ENCODE measurements at places on chromosomes 1 and 21.

GRCh38 chr1:55848906-55849305 is 633.7 kb upstream of the USP24 start:
- no peak for DNase-seq

DNA sequence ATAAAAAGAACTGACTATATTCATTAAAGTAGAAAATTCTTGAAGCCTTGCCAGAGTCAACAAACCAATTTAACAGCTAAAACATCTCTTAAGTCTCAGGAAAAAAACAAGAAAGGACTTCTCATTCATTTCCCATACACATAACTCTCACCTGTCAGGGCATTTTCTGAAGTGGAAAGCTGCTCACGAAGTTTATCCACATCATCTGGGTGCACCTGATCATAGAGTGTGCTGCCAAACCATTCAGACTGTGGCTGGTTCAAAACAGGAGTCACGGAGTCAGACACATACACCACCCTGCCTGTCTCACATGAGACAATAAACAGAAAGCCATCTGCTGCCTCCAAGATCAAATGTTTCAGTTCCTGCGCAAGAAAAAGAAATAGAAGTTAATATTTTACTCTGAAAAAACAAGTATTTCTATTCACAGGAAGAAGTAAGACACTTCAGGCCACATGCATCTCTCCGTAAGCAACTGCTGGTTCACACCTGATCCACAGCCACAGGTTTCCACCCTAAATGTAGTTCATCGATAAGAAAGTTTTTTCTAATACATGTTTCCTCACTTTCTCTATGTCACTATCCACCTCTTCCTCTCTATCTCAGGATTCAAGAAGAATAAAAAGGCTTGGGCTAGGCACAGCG is 28.2 kb upstream of the CTSK start:
- peak; percentile 20 for DNase-seq

GRCh38 chr1:65069011-65069565 is 78.9 kb upstream of the AK4 start:
- DNase-seq = no peak

DNA sequence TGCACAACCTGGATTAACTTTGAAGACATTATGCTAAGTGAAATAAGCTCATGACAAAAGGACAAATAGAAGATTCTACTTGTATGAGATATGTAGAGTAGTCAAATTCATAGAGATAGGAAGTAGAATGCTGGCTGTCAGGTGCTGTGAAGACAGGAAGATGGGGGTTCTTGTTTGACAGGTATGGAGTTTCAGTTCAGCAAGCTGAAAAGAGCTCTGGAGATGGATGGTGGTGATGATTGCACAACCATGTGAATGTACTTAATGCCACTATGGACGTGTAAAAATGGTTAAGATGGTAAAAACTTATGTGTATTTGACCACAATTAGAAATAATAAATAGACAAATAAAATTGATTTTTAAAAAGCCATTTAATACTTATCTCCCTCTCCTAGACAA is 169.8 kb upstream of the DUSP10 start:
- DNase-seq = peak; percentile 11

GRCh38 chr1:24309762-24310485 is 9.2 kb upstream of the GRHL3 start:
- DNase-seq = no peak

DNA sequence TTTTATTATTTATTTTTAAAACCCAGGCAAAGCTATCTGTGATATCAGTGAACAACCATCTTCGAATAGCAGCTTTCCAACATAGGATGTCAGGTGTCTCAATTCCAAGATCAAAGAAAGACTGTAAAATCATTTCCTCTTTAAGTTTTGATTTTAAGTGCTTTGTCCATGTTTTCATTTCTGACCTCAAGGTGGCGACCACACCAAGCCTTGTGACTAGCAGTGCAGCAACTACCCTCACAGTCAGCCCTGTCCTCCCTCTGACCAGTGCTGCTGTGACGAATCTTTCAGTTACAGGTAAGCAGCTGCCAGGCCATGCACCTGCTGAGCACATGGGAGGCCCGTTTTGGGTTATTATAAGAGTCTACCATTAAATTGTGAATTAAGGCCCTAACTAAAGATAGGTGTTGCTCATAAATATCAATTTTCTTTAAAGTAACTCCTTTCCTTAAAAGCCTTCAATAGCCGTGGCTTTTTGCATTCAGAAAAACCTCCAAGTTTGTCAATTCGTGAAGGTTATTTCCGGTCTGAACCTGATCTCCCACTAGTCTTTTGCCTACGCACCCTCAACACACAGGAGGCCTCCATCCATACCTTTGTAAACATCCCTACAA is 117.0 kb downstream of the CD247 start:
- peak; percentile 11 for DNase-seq

- DNase-seq = no peak
These were observed 471.8 kb upstream of the PRMT6 start for GRCh38 chr1:106584676-106585075.

DNA sequence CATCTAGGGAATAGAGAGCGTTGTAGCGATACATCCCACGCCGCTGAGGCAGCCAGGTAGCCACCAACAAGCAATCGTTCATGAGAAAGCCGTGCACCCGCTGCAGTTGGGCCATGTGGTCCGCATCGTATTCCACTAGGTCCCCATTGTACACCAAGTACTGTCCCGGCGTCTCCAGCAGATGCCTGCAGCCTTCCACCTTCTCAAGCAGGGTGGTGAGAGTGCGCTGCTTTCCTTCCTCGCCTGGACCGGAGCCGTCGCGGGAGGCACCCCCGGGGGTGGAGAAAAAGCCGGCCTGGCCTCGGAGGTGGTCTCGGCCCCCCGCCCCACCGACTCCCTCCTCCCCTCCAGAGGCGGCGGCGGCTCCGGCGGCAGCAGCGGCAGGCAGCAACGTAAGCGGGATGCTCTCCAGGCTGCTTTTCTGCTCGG is 595 bp downstream of the EXOC8 start:
- DNase-seq = no peak

GRCh38 chr1:159949123-159949522 is 3.7 kb upstream of the IGSF9 start:
- DNase-seq = no peak

DNA sequence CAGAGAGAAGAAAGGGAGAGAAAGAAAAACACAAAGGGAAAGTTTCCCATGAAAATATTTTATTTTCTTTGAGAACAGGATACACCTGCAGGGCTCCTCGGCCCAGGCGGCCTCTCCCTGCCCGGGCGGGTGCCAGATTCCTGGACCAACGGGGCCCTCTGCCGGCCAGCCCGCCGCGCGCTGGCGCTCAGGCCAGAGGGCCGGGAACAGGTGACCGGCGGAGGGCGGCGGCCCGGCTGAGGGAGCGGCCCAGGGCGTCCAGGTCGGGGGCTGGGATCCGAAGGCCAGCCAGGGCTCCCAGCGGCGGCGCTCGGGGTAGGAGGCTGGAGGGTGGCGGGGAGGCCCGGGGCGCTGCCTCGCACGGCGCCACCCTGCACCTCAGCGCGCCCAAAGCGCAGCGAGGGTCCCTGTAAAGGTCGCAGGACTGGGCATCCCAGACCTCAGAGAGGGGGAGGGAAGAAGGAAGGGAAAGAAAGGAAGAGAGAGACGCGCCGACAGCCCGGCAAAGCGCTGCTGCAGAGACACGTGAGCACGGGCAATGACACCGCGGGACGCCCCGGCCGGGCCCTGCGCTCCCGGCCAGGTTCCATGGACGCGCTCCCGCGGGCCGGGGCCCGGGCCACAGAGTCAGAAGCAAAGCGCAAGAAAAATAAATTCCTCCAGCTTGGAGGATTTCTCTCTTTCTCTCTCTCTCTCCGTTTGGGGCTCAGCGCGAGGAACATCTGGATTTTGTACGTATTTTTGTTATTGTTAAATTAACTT is 927 bp downstream of the WNT9A start:
- no peak for DNase-seq

DNA sequence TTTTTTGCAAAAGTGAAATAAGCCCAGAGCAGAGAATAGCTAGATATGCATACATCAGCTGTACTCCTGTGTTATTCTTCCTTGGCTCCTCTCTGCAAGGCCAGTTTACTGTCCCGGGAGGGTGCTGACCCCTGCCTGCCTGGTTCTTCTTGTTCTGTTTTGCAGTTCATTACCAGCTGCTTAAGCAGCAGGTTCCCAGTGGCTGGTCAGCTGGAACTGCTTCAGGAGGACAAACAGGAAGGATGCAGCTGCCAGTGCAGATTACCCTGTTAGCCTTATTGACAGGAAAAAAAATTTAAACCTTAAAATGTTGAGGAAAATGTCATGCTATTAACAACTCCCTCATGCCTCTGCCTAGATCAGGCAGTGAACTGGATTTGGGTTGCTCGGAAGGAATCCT is 16.0 kb upstream of the LRIG2 start:
- DNase-seq = no peak

GRCh38 chr21:34726627-34727337 is 58.0 kb downstream of the CLIC6 start:
- no peak for DNase-seq

DNA sequence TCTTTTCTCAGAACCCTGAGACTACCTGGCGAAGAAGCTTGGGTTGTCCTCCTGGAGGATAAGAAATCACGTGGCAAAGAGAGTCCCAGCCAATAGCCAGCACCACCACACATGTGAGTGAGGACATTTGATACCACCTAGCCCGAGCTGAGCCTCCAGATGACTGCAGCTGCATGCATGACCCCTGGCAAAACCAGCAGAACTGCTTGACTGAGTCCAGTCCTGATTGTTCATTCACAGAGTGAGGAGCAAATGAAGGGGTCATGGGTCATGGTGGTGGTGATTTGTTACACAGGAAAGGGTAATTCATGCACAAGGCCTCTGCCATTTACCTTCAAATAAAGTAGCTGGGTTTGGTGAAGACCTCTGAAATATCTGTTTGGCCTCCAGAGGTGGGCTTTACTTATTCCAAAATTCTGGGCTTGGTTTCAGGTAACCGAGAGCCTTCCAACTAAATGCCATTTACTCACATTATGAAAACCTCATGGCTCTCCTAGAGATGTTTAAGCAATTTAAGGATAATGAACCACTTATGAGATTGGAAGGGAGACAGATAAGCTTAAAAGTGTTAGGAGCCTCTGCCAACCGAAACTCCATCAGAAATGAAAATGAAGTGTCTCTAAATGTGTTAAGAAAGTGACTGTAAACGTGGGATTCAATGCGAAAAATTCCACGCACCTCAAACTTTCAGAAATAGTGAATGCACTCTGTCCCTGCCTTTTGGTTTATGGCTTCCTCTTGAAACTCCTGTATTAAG is 163.3 kb downstream of the SLC35F3 start:
- no peak for DNase-seq

- DNase-seq = no peak
These were observed 247.3 kb downstream of the SIPA1L2 start for GRCh38 chr1:232382671-232383070.

- no peak for DNase-seq
These were observed 124.6 kb downstream of the IER5 start for GRCh38 chr1:181213056-181213455.

GRCh38 chr1:96034006-96034405 is 687.6 kb upstream of the PTBP2 start:
- DNase-seq = no peak

GRCh38 chr21:45327441-45328197 is 39.9 kb upstream of the POFUT2 start:
- no peak for DNase-seq

- DNase-seq = no peak
These were observed 1.5 kb upstream of the S100A14 start for GRCh38 chr1:153617663-153618062.

DNA sequence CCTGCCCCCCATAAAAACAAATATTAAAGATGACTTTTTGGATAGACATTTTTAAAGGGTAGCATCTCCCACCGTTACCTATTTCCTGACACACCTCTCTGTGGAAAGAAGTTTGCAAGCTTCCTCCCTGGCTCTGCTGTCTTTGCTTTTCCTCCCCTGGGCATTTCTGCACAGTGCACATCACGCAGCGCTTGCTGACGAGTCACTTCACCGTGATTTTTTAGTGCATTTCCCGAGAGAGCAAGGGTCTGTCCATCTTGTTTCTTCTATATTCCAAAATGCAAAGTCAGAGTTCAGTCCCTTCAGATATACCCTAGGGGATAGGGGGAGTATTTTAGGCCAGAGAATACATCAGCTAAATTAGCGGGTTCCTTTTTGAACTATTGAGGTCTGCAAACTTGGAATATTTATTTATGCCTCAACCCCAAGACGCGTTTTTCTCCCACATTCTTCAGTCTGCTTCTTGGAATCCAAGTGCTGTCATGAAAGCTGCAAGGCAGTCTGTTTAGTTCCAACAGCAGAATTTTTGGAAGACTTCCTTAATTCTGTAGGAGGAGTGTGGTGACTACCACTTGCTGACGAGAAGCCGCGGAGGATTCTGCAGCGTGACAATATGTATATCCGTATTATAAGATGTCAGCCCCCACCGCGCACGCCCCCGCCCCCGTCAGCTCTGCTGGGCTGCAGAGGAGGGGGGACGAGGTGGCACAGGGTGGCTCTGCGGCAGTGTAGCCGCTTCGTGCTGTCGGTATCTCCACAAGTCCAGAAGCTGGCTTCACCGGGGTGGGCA is 22.4 kb downstream of the SMYD2 start:
- no peak for DNase-seq

DNA sequence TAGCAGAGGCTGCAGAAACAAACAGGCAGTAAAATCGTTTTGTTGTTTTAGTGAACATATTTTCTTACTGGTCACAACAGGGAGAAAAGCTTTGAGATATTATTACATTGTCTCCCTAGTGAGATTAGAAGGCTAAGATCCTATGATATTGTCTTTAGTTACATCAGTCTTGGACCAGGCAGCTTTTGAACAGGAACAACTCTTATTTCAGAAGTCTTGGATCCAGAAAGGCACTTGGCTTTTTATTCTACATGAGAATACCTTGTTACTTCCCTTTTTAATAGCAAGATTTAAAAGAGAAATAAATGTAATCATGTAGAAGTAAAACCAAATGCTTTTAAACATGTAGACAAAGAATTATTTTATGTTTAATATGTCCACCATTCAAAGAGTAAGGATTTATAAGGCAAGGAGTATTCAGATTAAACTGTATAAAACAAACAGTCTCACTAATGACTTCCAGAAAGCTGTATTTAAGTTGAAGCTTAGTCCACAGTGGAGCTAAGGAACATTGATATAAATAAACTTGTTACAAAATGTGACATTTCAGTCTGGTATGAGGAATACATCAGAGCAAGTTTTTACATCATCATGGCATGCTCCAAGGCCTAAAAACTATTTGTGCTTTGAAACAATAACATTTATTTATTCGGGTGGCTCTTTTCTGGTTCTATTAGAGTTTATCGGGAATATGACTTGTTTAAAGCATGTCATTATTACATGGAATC is 72.2 kb downstream of the PHTF1 start:
- DNase-seq = no peak

DNA sequence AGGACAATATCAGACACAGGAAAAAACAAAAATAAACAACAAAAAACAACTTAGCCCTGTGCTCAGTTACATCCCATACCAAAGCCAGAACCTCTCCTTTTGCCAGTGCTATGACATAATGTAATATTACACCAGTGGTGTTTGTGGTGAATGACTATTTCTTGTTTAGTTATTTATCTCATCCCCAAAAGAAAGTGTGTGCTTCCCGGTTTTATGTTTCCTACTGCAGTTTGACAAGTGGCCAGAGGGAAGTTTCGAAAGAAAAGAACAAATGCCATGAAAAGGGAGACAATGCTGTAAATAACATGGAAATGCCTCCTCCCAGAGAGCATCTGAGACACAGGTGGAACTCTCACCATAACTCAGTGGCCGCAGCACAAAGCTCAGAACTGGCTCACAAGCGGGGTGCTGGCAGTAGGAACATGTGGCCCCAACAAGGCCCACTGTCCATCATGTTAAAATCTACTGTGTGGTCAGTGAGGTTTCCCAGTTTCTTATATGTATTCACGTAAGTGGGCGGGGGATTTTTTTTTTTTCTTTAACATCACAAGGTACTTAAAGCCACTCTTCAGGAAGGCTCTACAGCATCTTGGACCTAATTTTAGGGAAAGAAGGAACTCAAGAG is 158.2 kb downstream of the BARHL2 start:
- DNase-seq = no peak

All from GM12878 (cell line).